Right cardiac atrium (tissue), 5 donors: ENCODE measurements at places on chromosomes 7 and 10. TPM values are rescaled to one million over a fixed set of nuclear protein-coding genes. Genes with fewer than 3 reads are reported as not detected.

GRCh38 chr7:51310131-51310583, 6.5 kb downstream of the COBL start:
- DNase-seq, result no peak

GRCh38 chr7:98870807-98871491, 1.1 kb upstream of the TMEM130 start:
- no peak for DNase-seq

DNA sequence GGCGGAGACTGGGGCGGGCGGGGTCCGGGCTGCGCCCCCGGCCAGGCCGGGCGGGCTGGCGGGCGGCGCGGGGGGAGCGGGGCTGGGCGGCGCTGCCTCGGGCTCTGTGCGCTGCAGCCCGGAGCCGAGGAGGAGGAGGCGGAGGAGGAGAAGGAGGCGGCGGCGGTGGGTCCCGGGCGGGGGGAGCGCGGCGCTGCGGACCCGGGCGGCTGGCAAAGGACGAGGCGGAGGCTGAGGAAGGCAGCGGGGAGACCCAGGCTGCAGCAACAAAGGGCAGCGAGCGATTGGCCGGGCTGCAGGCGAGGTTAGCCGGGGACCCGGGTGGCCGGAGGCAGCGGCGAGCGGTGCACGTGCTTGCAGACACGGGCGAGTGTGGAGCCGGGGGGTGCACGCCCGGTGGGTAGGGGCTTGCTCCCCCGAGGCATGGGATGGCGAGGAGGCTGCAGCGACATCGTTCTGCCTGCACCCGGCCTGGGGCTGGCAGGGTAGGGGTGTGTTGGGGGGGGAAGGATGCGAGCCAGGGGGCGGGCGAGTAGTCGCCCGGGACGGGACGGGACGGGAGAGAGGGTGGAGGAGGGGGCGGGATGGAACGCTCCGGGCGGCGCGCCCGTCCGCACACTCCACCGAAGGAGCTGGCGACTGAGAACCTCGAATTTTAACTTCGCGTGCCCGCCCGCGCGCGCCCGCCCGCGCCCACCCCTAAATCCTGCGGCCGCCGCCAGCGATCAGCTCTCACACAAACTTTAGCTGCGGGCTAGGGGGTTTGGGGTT, 844 bp upstream of the KAT6B start:
- no peak for DNase-seq

CCL24 gene
- total RNA-seq, result not detected

SLC26A5 gene
- not detected for total RNA-seq
